Stimulated activated CD8-positive, alpha-beta memory T cell treated with anti-CD3 and anti-CD28 coated beads, Interleukin-7, amount 100 ng/mL, for 1 hour (primary cell): ENCODE measurements at places on chromosomes 4 and X.

DNA sequence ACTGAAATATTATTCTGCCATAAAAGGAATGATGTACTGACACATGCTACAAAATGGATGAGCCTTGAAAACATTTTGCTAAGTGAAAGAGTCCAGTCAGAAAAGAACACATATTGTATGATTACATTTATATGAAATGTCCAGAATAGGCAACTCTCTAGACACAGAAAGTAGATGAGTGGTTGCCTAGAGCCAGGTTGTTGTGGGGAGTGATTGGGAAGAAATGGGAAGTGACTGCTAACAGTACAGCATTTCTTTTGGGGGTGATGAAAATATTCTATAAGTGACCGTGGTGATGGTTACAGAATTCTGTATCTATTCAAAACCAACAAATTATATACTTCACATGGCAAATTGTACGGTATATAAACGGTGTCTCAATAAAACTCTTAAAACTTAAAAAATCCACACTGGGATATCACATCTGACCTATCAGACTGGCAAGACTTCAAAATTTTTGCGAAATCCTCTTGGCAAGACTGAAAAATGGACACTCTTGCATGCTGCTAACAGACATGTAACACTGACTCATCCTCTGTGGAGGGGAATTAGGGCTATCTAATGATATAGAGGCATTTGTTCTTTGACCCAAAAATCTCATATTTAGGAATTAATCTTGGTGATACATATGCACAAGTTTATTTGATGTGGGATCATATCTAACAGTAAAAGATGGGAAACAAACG, 71.8 kb downstream of the FAM13A start:
- no peak for DNase-seq

GRCh38 chr4:82799006-82799881, 648 bp upstream of the SCD5 start:
- DNase-seq = no peak

DNA sequence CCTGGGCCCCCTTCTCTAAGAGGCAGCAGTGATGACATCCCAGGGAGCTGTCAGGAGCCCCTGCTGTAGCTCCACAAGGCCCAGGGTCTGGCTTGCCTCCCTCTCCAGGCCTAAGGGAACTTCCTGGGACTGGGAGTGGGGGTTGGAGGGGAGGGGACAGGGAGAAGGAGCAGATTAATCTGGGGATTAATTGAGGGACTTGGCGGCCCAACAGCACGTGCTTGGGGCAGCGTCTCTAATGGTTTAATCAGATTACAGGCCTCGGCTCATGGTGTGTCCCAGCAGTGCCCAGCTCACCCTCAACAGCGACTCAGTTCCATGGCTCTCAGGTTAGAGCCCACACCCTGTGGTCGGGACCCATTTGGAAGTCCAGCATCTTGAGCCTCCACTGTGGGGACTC, 47.9 kb downstream of the EFNB1 start:
- DNase-seq = no peak

- DNase-seq = no peak
These were observed 103.6 kb downstream of the EMCN start for GRCh38 chr4:100414016-100414790.

DNA sequence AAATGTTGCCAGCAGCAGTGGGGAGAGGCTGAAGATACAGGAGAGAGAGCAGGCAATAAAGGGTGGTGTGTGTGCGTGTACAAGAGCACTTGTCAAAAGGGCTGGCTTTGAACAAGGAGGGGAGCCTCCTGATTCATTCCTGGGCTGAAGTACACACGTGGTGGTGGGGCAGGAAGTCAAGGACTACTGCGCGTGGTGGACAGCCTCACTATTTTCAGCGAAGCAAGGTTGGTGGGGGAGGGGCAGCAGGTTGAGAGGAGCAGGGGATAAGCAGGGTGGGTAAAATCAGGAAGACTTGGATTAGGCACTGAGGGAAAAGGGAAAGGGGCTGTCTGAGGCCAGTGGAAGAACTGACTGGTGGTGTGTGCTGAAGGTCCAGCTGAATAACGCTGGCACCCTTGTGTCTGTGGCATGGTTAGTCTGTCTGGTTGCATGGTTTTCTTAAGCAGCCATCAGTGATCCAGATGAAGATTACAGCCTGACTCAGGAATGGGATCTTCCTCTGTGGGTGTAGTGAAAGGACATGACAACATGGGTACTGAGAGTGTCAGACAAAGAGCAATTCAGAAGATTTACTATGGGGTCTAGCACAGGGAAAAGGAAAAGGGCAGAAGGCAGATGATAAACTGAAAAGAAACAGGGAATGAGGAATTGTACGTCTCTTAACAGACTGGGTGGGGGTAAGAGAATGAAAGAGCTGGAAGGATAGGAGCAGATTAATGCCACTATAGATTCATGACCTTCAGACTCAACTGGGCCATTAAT, 149.8 kb downstream of the CHM start:
- DNase-seq = no peak
